Astrocyte (in vitro differentiated cells and primary cell): ENCODE measurements at places on chromosomes 12 and 14. TPM values are rescaled to one million over a fixed set of nuclear protein-coding genes. Genes with fewer than 3 reads are reported as not detected.

The DDIT3 gene
- 42.6 and 45.1 TPM in 2 replicates for total RNA-seq

The SLC8A3 gene
- 0.45 and 0.89 TPM in 2 replicates for total RNA-seq

The MYF6 gene
- not detected in 2 replicates for total RNA-seq

The ADAMTS20 gene
- total RNA-seq = 0.48 and 0.66 TPM in 2 replicates

The FMNL3 gene
- total RNA-seq = 58.4 and 62.9 TPM in 2 replicates

The GARIN6 gene
- not detected in 2 replicates for total RNA-seq

The ATF7IP gene
- 107 and 115 TPM in 2 replicates for total RNA-seq

DNA sequence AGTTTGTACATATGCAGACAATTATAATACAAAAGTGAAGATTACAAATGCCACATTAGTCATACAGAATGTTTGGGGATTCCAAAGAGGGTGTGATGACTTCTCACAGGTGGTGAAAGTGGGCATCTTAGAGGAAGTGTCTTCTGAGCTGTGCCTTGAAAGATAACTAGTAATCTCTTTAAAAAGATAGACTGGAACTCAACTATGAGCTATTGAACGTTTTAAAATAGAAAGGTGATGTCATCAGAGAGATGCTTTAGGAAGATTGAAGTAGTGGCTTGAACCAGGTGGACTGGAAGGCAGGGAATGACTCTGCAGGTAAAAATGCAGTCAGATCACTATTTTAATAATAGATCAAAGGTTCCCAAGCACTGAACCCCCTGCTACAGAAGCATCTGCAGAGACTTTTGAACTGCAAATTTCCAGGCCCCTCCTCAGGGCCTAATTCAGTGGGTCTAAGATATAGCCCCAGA lies 50.3 kb downstream of the SYT1 start:
- no peak for DNase-seq

DNA sequence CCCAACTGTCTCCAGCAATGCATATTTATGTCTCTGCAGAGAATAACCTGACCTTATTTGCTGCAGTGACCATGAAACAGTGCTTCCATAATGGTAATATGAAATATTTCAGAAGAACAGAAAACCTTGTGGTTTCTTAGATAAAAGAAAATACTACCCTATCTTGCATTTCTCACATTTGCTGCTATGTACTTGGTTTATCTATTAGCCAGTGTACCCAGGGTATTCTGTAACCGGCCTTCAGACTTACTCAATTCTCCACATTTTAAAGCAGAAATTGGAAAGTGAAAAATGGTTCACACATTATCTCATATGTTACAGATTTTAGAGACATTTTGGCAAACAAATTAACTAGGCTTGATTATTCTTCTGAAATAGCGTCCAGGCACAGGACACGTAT lies 57.9 kb upstream of the CCDC91 start:
- DNase-seq = no peak

- DNase-seq = no peak
These were observed at the start of gene PLD4 for GRCh38 chr14:104924421-104925213. Gene PLD4, plus strand, starts transcription at chr14:104924879. Its CDS starts 2,262 bp downstream, at chr14:104927141.

- no peak for DNase-seq
These were observed 620.7 kb downstream of the AACS start for GRCh38 chr12:125685915-125686314.

- no peak for DNase-seq
These were observed 267.6 kb upstream of the OR4E1 start for GRCh38 chr14:21940887-21941856.

GRCh38 chr14:77844802-77845201 lies 44.9 kb downstream of the ADCK1 start:
- no peak for DNase-seq

- DNase-seq = no peak
These were observed 7.9 kb upstream of the KLRB1 start for GRCh38 chr12:9615420-9616136.

DNA sequence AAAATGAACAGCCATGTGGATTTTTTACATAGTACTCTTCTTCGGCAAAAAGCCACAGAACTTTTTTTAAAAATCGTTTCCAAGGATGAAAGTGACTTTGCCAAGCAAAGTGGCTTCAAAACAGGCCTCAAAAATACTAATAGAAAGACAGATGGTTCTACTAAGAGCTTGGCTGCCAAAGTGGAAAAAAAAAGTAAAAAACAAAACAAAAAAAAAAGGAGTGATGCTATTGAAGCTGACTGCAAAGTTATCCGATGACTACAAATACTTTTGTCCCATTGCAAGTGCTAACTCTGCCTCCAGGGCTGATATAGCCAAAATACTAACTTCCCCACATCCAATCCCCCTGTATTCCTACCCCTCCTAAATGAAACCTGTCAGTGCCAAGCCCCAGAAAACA lies 277.6 kb downstream of the SOX5 start:
- DNase-seq = no peak

- no peak for DNase-seq
These were observed 145.4 kb downstream of the TMTC2 start for GRCh38 chr12:82832096-82832495.

DNA sequence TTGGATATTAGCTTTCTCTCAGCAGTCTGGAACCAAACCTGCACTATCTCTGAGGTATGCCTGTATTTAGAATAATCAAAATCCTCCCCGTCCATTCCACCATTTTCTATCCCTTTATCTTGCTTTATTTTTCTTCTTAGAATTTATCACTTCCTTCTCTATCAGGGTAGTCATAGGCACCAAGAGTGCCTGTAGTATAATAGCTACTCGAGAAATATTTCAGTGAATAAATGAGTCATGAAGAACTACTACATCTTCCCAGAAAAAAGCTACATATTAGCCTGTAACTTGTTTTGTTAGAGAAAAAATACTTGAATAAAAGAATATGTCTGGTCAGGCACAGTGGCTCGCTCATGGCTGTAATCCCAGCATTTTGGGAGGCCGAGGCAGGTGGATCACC lies 4.3 kb downstream of the SLC2A14 start:
- DNase-seq = peak; percentile 29
